ENCODE measurements at places on chromosomes 11 and 22.

DNA sequence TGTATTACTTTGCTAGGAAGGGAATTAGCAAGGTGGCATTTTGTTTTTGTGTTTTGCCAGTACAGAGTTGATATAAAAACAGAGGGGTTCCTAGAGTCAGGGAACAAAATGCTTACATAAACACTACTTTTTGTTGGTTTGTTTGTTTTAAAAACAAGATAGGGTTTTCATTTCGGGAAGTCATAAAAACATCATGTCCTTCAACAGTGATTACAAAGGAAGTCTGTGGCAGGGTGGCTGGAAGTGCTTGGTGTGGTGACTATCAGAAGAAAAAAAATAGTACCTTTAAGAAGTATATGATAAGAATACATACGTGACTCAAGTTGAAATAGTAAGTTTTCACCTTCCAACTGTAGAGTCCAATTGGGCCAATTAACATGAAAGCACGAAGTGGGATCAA lies 1.2 kb upstream of the IL18 start:
- DNase-seq = no peak

GRCh38 chr11:57493507-57494503 lies 21.7 kb downstream of the SLC43A1 start:
- DNase-seq = peak; percentile 48

- no peak for DNase-seq
These were observed 59.5 kb downstream of the ALX4 start for GRCh38 chr11:44250421-44250820.

DNA sequence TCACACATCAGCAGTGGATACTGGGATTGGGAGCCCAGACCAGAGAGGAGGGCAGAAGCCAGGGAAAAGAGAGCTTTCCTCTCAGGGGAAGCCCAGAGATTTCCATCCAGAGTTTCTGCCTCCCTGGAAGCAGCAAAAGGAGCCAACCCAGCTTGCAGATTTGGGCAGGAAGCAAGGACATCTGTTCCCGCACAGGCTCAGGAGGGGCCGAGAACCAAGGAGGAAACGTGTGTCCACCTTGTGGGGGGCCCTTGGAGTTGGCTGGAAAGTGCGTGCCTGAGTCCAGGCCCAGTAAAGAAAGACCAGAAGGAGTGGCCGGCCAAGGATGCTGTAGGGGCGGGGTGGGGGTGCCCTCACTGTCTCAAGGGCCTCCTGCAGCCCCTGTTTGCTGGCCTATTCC lies 6.0 kb upstream of the NPTXR start:
- no peak for DNase-seq

- no peak for DNase-seq
These were observed 2.7 kb upstream of the PTPRJ start for GRCh38 chr11:47977623-47978022.

GRCh38 chr11:120912504-120912903 lies 111.4 kb upstream of the TBCEL start:
- peak; percentile 38 for DNase-seq

- DNase-seq = no peak
These were observed 127.2 kb upstream of the THY1 start for GRCh38 chr11:119550053-119550752.

- DNase-seq = no peak
These were observed 51.2 kb upstream of the BIRC3 start for GRCh38 chr11:102266099-102266498.

DNA sequence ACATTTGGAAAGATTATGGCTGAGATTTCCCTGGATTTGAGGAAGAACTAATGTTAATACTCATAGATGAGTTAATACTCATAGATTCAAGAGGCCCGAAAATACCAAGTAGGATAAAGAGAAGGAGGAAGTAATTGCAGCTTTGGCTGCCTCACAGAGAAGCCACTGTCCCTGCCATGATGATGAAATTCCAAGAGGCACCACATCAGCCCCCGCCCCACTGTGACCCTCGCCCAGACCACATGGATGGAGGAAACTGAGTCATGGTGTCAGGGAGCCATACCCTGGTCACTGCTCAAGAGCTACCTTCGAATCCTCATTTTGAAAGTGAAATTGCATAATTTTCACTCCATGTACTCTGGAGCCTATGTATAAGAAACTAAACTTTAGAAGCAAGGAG lies 92.9 kb upstream of the SLC22A12 start:
- DNase-seq = no peak

GRCh38 chr11:70270877-70271648 lies 573 bp downstream of the PPFIA1 start:
- DNase-seq = peak; percentile 34

GRCh38 chr11:46159680-46160079 lies 38.4 kb upstream of the PHF21A start:
- no peak for DNase-seq

- no peak for DNase-seq
These were observed 17.8 kb downstream of the ADA2 start for GRCh38 chr22:17201285-17201945.

DNA sequence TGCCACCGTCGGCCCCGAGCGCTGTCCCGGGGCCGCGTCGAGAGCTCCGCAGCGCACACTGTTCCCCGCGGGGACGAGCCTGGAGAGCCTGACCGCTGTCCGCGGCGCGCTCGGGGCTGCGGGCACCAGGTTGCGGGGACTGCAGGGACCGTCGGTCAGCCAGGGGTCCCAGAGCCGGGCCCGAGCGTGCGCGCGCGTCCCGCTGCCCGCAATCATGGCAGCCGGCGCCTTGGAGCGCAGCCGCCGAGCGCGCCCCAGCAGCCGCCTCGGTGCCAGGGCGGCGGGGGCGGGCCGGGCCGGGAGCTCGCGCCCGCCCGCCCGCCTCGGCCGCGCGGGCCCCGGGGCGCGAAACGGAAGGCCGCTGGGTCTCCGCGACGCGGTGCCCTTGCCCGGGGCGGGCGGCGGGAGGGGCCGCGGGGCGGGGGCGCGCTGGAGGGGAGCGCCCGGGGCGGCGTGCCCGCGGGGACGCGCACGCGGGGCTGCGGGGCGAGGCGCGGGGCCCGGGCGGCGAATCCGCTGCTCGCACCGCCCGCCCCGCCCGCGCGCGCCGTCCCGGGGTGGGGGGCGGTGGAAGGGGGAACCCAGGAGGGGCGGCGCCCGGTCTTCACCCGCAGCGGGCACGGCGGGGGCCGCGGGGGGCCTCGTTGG lies 79.4 kb upstream of the PPARA start:
- DNase-seq = peak; percentile 53

DNA sequence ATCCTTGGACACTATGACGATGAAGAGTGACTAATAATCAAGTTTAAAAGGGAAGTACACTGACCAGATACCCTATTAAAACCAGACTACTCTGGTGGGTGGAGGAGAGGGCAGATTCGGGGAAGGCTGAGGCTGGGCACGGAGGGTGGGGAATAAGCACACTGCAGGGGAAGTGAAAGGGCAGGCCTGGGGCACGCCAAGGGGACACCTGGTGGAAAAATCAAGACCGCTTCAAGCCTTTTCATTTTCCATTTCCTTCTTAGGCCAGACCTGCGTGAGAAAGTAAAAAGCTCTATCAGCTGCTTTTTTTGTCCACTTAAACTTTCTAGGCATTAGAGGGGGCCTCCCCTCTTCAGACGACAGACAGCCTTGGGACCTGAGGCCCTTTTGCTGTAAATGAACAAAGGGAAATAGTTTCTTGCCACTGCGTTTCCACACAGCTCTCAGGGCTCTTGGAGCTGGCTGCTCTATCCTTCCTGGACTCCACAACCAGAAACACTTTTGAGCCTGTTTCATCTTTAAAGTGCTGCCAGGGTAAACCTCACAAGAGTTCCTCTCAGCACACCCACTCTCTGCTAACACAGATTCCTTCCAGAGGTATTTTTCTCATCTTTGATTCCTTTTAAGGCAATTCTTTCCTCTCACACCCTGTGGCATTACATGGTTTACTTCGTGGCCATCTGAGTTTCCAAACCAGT lies 25.0 kb upstream of the SERPIND1 start:
- DNase-seq = no peak

- no peak for DNase-seq
These were observed 21.6 kb upstream of the EP300 start for GRCh38 chr22:41070665-41071331.

- DNase-seq = no peak
These were observed 377.7 kb downstream of the DLG2 start for GRCh38 chr11:85249482-85249881.

GRCh38 chr22:17674152-17674551 lies 35.6 kb downstream of the BCL2L13 start:
- DNase-seq = no peak

DNA sequence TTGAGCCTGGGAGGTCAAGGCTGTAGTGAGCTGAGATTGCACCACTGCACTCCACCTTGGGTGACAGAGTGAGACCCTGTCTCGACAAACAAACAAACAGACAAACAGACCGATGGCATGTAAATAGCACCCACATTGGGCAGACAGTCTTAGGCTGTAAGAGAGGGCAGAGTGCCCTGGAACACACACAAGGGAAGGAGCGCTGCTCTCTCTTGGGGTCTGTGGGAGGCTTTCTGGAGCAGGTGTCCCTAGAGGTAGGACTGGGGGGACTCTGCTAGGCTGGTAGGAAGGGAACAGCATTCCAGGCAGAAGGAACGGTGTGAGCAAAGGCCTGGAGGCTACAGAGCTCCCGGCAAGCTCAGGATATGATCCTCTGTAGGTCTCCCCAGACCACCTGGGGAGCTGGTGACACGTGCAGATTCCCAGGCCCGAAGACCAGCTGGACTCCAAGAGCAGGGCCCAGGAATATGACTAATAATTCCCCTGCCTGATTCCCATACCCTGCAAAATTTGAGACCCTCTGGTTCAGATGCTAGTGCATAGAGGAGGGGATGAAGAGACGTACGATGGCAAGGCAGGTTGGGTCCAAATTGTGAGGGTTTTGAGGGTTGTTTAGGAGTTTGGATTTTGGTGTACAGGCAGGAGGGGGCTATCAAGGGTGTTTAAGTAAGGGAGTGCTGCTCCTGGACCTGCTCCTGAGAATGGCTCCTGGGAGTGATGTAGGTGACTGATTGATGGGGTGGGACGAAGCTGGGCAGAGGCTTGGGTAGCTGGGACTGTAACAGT lies 11.6 kb downstream of the SMIM38 start:
- DNase-seq = no peak

GRCh38 chr22:23571486-23571885 lies 8.6 kb downstream of the IGLL1 start:
- no peak for DNase-seq

GRCh38 chr11:27672836-27673464 lies 27.3 kb downstream of the BDNF start:
- no peak for DNase-seq

GRCh38 chr11:34331736-34332135 lies 26.1 kb downstream of the ABTB2 start:
- DNase-seq = no peak

DNA sequence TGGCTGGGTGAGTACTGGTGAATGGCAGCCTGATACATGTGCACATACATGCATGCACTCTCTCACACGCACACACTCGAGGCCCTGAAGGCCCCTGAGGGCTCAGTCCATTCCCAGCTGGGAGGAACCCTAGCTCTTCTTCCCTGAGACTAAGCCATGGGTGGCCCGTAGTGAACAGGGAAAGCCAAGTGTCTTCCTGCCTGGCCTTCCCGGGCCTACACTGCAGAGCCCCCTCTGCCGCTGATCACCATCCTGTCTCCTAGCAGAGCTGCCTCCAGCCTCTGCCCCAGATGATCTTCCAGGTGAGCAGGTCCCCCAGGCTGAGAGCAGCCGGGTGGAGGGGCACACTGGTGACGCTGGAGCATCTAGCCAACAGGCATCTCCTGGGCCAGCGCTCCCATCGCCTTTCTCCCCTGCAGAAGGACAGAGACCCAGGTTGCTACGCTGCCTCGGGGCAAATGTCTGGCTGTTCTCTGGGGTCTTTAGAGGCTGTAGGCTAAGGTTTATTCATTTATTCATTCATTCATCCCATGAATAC lies 57.3 kb downstream of the CD82 start:
- DNase-seq = no peak

GRCh38 chr11:67323526-67323925 lies 20.2 kb downstream of the SSH3 start:
- no peak for DNase-seq

DNA sequence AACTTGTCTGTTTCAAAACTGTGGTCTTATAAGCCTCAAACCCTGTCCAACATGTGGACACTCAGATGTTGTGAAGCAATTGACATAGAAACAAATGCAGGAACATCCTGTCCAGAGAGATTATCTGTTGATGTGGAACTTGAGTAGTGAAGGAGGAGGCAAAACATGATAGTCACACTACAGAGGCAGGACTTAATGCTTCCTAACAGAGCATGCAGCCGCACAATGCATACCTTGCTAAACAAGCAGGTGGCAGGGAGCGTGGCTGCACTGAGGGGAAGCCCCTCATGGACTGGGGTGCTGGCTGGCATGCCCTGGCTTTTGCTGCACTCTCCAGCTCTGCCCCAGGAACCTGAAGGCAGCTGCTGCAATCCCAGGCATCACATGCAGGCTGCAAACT lies 5.3 kb downstream of the C22orf39 start:
- DNase-seq = no peak

DNA sequence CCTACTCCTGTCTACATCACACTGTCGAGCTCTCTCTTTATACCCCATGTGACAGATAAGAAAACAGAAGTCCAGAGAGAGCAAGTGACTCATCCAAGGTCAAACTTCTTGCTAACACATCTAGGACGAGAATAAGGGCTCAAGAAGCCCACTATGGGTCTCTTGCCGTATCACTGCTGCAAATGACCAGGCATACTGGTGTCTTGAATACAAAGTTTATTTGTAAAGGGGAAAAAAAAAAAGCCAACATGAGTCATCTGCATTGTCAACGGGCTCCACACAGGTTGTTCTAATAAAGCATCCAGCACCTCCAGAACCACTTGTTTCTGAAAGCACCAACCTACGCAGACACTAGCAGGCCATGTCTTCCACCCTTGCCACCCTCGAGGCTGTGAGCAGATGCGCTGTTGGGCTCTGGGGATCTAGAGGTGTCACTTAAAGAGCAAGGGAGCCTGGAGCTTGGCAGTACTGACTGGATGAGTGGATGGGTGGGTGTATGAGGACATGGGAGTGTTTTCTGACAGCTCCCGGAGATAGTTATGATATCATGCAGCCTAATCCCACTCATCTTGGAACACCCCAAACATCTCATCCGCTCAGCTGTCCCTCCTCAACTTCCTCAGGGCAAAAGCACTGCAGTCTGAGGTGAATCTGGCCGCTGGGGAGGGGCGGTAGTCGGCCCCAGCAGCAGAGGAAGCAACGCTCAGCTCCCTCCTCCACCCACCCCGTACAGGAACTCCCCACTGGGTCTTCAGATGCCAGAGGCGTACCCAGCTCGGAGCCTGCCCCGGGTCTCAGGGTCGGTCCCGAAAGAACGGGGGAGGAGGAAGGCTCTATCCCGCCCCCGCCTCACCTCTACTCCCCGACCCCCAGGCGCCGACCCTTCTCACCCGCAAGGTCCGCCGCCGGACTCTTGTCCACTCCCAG lies 1.0 kb downstream of the SMCO4 start:
- peak; percentile 52 for DNase-seq

DNA sequence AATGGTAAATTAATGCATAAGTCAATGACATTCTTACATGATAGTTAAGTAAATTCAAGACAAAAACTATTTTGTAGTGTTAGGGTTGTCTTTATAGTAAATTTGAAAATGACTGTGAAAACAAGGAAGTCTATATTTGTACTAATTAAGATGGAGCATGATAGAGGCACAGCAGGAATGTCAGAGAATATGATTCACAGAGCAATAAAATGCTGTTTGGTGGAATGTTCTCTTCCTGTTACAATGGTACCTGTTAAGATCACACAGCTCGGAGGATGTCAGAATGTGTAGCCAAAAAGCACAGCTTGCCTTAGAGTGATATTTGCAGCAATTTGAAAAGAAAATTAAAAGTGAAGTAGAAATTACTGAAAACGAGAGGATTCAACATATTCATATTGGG lies 2339.7 kb upstream of the RAG2 start:
- DNase-seq = peak; percentile 21

Measured in HTR-8/SVneo (cell line).